Stimulated activated naive CD4-positive, alpha-beta T cell treated with Interleukin-2 at 50 U/mL for 16 hours (primary cell): ENCODE measurements at places on chromosomes 7 and 10.

- DNase-seq = no peak
Measured at GRCh38 chr7:135372222-135372621, 137.7 kb downstream of the CNOT4 start.

DNA sequence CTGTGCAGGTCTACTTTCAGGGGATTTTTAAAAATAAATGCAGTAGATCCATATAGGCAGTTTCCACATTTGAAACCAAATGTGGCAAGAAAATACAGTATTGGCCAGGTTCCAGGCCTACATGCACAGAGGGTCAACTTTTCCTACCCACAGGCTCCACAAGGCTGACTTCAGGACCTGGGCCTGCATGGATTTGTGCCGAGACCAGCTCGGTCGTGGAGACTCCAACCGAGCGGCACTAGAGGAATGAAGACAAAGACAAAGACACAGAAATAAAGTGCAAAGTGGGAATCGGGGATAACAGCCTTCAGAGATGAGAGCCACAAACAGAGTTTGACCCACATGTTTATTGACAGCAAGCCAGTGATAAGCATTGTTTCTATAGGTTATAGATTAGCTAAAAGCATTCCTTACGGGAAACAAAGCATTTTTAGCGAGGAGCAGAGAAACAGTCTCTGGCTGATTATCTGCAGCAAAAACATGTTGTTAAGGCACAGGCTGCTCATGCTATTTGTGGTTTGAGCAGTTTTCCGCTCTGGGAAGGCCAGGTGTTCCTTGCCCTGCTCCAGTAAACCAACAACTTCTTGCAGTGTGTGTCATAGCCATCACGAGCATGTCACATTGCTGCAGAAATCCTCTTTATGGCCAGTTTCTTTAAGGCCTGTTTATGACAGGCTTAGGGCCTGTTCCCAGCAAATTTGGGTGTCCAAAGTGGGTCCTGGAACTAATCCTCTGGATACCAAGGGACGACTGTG, 52.6 kb downstream of the ZNF37A start:
- DNase-seq = no peak

DNA sequence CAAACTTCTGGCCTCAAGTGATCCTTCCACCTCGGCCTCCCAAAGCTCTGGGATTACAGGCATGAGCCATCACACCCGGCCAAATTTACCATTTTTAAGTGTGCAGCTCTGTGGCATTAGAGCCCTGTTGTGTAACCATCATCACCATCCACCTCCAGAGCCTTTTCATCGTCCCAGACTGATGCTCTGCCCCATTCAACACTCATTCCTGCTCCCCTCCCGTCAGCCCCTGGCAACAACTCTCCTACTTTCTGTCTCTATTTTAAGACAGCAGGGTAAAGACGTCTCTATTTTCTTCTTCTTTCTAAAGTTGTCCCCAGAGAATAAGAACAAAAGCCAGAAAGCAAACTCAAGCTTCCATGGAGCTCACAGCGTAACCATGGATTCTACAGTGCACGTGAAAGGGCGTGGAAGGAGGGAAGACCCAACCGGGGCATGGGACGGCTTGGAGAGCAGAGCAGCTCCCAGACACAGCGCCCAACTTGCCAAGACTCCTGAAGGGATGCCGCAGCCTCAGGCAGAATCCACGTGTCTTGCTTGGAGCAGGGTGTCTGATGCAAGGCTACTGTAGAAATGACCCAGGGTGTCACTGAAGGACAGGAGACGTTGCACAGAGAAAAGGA, 42.7 kb upstream of the PITRM1 start:
- no peak for DNase-seq

- DNase-seq = no peak
Measured at GRCh38 chr10:131816157-131816775, 84.5 kb upstream of the PPP2R2D start.

- no peak for DNase-seq
Measured at GRCh38 chr7:107130487-107131220, 38.1 kb upstream of the HBP1 start.

DNA sequence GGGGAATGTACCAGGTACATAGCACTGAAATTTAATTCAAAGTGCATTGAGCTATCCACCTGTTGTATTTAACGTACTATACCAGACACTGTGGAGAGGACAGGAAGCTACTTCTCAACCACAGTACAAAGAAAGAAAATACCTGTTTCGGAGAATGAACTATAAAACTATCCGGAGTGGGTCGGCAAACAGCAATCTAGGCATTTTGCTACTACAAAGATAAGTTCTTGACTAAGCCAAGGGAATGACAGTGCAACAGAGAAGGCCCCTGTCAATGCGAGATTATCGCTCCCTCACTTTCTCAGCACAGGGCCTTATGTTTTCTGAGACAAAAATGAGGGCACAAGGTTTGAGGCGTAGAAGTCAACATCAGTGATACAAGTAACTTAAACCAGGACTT, 27.4 kb downstream of the SFMBT2 start:
- DNase-seq = no peak

DNA sequence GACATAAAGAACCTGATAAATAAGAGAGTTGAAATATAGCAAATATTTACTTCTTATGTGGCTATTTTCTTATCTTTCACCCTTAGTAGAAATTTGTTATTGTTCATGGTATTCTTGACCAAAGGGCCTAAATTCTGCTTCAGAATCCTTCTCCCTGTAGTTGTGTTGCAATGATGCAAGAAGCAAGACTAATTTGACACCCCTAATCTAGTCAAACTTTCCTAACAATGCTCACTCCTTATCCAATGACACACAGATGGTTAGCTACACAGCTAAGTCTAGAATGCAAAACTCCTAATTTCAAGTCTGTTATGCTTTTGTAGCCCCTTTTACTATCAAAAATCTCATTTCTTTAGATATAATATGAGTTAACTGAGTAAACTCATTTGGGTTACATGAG, 56.1 kb downstream of the TWIST1 start:
- DNase-seq = no peak

- DNase-seq = no peak
Measured at GRCh38 chr10:96642973-96643372, 56.2 kb upstream of the TM9SF3 start.

DNA sequence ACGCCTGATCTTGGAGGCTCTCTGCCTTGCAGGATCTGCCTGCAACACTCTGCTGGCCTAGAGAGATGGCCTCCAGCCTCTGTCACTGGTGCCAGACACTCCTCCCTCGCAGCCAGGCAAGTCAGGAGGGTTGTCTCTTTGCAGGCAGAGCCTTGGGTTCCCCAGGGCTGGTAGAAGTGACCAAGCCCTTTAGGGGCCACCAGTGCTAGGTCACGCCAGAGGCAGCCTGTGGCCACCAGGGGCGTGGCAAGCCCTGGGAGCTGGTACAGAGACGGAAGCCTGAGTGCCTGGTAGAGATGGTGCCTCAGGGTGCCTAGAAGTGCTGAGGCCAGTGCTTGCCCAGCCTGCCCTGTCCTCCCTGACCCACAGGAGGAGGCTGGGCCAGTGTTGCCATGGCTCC, 9.1 kb downstream of the ADCYAP1R1 start:
- DNase-seq = no peak

GRCh38 chr10:126904516-126904817, 761 bp upstream of the DOCK1 start:
- no peak for DNase-seq

GRCh38 chr7:80900583-80901576, 18.0 kb downstream of the SEMA3C start:
- no peak for DNase-seq

DNA sequence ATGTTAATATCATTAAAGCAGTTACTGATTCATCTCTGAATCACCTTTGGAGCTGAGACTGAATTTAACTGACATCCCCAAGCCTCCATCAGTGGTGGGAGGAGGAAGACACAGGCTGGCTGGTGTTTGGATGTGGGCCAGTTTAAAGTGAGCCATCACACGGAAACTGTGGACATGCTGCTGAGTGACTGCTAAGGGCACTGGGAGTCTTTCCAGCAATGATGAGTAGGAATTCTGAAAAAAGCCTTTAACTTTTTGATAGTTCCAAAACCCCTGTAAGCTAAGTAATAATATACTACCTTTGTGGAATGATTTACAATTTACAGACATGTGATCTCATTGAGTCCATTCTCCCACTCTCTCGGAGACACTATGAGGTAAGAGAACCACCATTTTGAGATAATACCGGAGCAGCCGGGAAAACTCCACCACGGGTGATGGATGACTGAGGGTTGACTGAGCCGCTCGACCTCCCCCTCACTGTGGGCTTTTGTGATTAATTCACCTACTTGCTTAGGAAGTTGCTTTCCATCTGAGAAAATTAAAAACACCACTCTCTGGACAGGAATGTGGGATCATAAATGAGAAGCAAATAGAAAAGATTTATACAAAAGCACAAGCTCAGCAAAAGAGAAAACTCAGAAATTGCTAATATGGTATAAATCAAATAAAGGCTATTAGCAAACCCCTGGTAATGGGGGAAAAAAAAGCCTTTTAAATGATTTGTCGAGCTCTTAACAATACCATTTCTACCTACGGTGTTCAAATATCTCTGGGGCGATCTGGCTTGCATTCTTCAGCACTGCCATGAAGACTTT, 194.8 kb downstream of the FANK1 start:
- no peak for DNase-seq

GRCh38 chr7:112869111-112869774, 79.0 kb upstream of the TMEM168 start:
- DNase-seq = peak; percentile 31

DNA sequence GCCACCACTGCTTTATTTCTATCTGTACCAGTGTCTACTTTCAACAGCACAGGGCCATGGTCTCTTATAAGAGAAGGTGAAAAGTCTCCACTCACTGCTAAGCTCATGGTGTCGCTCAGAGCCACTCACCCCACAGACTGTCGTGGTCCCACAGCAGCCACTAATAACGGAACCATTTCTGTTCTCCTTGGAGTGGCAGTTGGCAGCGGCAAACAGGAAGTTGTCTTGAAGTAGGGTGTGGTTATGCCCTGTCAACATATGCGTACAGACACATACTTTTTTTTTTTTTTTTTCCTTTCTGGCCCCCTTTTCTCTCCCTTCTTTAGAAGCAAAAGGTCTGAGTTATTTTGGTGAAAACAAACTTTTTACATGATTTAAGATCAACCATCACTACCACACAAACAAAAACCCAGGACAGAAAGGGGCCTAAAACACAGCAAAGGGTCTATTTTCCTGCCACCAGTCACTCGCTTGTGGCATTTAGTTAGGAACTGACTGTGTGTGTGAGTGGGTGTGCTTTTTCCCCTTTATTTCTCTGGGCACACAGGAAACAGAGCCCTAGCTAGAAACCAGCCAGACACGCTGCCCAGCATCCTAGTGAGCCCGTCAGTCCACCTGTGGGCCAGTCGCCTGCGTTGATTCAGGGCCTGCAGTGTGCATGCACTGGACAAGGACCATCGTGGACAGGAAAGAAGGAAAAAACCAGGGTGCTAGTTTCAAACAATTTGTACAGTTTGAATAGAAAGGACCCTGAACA, 96.7 kb upstream of the EFCAB10 start:
- peak; percentile 56 for DNase-seq
